Lung (tissue), 17 donors: ENCODE measurements at places on chromosomes 5 and 9. TPM values are rescaled to one million over a fixed set of nuclear protein-coding genes. Genes with fewer than 3 reads are reported as not detected.

RLN2 gene
- not detected for total RNA-seq

CARTPT gene
- total RNA-seq = not detected

SPATA6L gene
- total RNA-seq = 18.2 TPM

PDGFRB gene
- total RNA-seq = 110 TPM

STPG3 gene
- not detected for total RNA-seq

RNF208 gene
- 7.5 TPM for total RNA-seq

ANKS6 gene
- 25.8 TPM for total RNA-seq

ORM2 gene
- 0.77 TPM for total RNA-seq

BHMT2 gene
- 4.6 TPM for total RNA-seq

DIRAS2 gene
- 0.61 TPM for total RNA-seq

CCDC152 gene
- total RNA-seq = 1.3 TPM
